ENCODE measurements at places on chromosomes 12 and 14.
A peak's percentile ranks its signal among the peaks of the same experiment; 100 is the strongest.

DNA sequence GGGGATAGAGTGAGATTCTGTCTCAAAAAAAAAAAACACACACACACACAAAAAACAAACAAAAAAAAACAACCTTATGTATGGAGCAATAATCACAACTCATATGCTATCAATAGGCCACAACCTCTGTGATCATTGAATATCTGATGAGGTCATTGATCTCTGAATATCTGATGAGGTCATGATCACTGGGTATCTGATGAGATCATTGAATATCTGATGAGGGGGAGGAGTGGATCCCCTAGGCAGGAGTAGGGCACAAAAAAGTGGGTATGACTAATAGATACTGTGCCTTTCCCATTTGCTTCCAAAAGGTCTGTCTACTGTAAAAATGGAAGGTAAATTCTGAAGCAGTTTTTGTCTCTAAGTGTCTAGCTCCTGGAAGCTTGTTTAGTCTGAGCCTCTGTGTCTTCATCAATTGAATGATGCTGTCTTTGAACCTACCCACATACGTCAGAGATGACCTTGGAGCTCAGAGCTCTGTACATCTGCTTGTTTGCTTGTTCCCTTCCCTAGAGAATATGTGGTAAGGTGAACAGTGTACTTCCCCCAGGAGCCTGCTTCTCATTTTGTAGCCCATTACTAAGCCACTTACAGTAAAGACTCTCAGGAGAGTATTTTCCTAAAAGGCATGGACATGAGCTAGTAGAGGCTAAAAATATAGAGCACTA is 13.6 kb downstream of the PAH start:
- no peak for DNase-seq

DNA sequence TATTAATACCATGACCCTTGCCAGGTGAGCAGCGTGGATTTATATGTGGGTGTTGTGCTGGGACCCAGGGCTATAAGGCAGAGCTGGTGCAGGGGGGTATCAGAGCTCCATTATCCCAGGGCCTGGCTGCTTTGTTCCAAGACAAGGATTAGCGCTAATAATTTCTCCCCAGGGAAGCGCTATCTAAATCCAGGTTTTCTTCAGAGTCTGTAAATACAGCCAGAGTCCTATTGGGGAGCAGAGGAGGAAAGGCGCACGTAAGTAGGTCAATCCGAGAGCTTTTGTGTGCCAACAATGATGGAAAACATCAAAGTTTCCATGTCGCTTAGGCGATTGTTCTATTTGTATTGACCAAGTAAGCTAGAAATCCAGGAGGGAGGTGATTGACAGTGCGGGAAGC is 1009.7 kb downstream of the VRK1 start:
- DNase-seq: no peak

GRCh38 chr14:68449561-68450181 is 343.2 kb downstream of the ZFP36L1 start:
- no peak for DNase-seq

DNA sequence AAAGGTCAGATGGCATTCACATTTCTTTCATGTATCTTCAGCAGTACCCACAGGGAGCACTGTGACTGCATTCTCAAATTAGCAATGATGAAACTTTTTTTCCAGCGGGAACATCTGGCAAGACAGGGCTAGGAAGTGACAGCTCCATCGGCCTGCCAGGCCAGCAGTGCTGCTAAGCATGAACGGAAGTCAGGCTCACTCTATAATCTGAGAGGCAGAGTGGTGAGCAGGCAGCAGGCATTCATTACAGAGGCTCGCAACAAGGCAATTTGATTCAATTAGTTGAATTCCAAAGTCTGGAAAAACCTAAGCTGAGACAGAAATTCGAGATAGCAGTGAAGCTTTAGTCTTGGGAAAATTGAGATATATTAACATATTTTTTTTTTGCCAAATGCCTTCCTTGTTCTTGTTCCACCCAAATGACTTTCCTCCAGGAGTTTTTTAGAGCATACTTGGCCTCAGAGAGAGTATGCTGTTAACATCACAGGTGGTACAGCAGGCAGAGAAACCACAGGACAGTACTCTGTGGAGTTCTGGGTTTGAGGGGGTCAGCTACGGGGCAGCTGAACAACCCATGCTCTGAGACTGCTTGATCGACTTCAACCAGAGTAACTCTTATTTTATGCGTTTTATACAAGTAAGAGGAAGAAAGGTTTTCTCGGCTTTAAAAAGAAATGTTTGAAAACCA is 414.9 kb downstream of the APAF1 start:
- no peak for DNase-seq

DNA sequence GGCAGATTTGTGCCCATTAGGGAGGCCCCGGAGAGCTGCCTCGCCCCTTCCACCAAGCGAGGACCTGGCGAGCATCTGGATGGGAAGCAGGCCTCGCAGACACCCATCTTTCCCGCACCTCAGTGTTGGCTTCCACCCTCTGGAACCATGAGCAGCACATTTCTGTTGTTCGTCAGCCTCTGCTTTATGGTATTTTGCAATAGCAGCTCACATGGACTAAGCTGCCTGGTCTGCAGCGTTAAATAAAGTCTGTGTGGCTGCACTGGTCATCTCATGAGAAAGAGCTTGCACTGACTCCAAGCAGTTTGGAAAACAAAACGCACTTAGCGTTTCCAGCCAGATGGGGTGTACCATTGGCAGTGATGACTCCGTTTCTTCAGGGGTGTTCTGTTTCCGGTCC is 75.8 kb downstream of the GLT1D1 start:
- no peak for DNase-seq

DNA sequence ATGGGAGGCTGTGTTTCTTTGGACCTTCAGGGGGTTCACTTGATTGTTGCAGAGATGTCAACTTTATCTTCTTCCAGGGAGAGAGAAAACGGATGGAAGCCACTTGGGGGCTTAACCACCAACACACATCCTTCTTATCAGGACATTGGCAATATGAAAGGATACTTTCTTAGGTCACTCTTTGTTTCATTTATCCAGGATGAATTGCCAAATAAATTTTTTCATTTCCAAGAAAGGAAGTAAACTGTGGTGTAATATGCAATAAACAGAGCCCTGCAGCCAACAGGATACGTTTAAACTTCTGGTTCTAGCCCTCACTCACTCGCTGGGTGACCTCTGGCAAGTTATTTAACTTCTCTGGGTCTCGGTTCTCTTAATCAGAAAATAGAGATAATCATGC is 77.8 kb downstream of the CCDC60 start:
- DNase-seq: no peak

GRCh38 chr14:59870277-59871165 is at the start of gene RTN1:
RTN1 (minus strand) TSS chr14:59870776; CDS start chr14:59870630, 146 bp downstream.
- peak; percentile 67 for DNase-seq

DNA sequence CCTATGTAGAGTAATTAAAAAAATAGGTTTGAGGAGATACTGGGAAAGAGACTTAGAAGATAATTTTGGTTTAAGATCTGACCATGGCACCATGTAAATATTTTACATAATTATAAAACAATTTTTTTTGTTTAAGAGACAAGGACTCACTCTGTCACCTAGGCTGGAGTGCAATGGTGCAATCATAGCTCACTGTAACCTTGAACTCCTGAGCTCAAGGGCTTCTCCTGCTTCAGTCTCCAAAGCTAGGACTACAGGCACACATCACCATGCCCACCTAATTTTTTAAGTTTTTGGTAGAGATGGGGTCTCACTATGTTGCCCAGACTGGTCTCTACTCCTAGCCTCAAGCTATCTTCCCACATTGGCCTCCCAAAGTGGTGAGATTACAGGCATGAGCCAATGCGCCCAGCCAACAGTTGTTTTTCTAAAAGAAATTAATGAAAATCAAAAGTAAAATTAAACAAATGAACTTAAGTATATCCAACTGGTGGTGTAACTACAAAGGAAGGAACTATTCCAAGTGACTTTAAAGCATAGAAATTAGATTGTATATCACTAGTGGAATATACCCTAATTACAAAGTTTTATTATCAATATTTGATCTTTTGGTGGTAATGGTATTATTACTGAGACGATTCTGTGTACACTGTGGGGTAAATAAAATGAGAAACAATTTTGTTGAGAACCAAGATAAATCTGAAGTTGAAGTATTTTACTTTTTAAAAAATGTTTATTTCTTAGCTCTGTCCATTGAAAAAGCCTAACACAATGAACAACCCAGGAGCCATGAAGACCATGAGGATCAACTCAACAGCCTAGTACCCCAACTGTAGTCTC is 29.1 kb downstream of the COCH start:
- no peak for DNase-seq

- no peak for DNase-seq
Observed at GRCh38 chr12:132695431-132695830, 8.0 kb downstream of the PXMP2 start.

GRCh38 chr14:49769171-49769570 is 1.2 kb downstream of the KLHDC2 start:
- no peak for DNase-seq

GRCh38 chr12:114030451-114030850 is 64.3 kb upstream of the RBM19 start:
- no peak for DNase-seq

DNA sequence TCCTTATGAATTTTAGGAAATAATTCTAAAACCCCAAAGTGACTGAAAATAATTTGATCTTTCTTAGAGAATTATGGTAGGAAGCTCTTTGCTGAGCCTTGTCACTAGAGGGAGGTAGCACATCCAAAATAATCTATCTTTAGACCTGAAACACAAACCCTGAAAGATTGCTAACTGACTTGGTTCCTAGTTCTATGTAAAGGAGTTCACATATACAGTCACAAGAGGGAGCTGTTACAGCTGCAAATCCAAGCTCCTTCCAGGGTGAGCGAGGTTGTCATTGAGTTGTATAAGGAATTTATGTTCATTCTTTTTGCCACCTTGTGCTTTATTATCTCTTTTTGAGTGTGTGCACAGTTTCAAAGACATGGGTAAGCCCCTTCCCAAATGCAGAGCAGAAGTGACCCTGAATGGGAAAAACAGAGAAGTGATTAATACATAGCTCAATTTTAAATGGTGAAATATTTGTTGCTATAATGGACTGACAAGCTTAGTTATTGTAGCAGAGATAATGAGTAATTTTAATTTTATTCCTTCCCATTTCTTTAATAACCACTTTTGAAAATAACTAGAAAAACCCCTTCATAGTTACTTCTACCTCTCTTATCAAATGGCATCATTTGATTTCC is 387.9 kb downstream of the DAD1 start:
- DNase-seq: peak; percentile 51

DNA sequence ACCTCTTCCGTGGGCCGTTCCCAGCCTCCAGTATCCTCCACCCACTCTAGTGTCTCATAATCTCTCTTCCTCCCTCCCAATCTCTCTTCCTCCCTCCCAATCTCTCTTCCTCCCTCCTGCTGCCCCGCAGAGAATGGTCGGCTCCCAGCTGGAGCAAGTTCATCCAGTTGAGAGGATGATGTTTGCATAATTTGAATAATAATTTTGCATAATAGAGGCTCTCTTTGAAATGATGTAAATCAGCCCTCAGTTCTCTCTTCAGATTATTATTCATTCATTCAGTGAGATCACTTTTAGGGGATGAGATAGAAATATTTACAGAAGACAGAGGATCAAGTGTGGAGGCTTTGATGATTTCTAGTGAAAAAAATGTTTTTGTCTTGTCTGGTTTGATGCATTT is 125.0 kb downstream of the PTPN11 start:
- DNase-seq: no peak

DNA sequence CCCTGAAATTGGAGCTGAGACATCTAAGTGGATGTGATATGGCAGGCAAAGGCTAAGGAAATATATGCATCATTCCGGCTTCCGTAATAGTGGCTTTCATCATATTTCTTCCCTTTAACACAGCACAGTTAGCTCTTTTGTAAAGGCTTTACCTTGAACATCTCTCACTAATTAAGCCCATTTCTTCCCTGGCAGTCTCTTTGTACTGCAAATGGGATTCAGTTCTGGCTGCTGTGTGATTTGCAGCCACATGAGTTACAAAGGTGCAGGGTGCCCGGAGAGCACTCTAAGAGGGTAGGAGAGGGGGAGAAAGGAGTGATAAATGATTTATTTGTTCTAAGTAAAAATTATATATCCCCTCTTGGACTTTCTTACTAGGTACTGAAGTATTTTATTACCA is 232.1 kb upstream of the CCDC196 start:
- DNase-seq: no peak

DNA sequence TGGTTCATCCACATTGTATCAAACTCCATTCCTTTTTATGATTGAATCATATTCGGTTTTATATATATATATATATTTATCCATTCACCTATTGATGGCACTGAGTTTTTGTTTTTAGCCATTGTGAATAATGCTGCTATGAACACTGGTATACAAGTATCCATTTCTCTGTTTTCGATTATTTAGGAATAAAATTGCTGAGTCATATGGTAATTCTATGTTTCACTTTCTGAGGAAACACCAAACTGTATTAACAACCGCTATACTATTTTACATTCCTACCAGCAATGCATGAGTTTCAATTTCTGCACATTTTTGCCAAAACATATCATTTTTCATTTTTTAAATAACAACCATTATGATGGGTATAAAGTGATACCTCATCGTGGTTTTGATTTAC is 104.7 kb downstream of the C12orf42 start:
- no peak for DNase-seq

DNA sequence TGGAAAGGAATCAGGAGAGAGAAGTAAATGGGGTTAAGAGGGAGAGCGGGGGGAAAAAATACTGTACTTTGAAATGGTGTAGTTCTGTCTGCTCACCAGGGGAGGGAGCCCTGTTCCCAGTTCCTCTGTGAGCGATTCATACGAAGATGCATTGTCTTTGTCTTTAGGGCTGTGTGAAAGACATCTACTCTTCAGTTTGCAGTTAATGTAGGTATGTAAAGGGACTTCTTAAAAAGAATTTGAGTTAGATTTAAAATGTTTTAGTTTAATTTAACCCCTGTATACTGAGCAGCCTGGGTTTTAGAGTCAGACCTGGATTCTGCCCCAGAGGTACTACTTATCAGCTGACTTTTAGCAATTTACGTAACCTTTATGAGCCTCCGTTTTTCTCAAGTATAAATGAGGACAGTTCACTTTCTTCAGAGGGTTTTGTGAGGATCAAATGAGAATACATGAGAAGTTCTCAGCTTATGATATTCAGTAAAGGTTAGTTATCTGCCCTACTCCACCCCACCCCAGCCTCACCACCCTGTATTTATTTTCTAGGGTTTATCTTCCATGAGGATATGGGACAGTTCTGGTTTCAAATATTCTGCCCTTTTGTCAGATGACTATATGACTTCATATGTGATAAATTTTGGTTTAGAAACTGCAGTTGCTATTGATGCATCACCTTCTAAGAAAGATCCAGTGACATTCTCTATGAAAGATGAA is 82.5 kb upstream of the EVL start:
- DNase-seq: peak; percentile 35

DNA sequence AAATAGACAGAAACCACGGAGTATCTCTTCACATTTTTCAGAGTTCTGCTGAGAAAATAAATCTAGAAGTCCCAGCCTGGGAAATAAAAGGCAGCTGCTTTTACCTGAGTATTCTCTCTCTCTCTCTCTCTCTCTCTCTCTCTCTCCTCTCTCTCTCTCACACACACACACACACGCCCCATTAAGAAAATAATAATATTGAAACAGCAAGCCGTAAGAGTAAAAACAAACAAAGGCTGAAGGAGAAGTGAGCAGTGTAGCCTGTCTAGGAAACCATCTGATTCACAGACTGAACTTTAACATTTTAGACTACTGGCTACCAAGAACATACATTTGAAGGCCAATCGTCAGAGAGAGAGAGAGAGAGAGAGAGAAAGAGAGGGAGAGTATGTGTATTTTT is 8.4 kb downstream of the PTHLH start:
- DNase-seq: no peak
